Endodermal cell (in vitro differentiated cells): ENCODE measurements at places on chromosomes 1 and 21. TPM values are rescaled to one million over a fixed set of nuclear protein-coding genes. Genes with fewer than 3 reads are reported as not detected.

GRCh38 chr1:180862305-180862704 lies 50.4 kb upstream of the KIAA1614 start:
- no peak for DNase-seq

GRCh38 chr1:228987736-228988506 lies 252.6 kb downstream of the RHOU start:
- DNase-seq: no peak

- peak; percentile 65 for DNase-seq
Observed at GRCh38 chr1:174883409-174883808, 116.3 kb upstream of the CACYBP start.

The IL19 gene
- not detected in 2 replicates for total RNA-seq

The GART gene
- 125 and 136 TPM in 2 replicates for total RNA-seq
